ENCODE measurements at places on chromosomes 7 and 10.

GRCh38 chr7:37594602-37595001 lies 89.0 kb upstream of the GPR141 start:
- no peak for DNase-seq

DNA sequence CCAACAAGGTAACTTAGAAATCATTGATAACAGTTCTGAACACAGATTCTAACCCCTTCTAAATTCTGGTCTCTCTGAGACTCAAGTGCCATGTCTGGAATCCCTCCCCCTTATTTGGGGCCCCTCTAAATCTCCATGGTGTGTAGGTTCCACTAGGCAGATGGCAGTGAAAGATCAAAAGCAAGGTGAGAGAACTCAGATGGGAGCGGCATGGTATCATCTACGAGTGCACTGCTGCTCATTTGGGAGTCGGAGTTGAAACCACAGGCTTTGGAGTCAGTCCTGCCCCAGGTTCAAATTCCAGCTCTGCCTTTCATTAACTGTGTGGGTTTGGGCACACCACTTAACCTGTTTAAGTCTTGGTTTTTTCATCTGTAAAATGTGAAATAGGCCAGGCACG lies 72.6 kb downstream of the MTURN start:
- no peak for DNase-seq

DNA sequence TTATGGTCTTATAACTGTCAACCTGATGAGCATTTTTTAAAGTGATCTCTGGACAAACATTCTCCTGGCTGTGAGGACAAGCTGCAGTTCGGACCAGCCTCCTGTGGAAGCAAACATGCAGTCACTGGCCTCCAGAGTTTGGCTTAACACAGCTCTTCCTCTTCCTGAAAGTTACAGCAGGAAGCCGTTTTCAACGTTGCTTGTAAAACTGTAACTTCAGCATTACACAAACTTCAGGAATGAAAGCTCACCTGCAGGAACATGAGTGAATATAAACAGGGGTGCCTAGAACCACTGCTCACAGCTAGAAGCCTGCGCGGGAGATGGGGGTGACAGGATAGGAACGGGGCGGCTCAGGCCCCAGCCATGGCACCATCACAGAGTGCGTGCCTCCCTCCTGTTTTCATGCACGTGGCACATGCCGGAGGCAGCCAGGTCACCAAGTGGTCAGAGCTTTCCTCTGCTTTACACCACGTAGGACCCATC lies 292.9 kb upstream of the PITRM1 start:
- no peak for DNase-seq

DNA sequence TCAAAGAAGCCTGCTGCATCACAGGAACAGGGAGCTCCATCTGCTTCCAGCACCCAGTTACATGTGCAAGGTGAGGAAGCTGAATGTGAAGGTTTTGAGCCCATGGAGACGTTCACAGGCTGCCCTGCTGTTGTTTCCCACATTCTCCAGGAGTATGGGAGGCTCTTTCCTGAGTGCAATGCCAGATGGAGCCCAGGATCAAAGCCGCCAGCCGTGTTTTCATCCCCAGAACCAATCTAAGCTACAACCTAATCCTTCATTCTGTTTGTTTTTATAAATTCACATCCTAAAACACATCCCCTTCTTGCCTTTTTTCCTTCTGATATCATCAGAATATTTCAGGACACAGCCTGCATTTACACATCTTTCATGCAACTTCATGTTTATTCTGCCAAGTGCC lies 98.9 kb upstream of the PRR15 start:
- no peak for DNase-seq

DNA sequence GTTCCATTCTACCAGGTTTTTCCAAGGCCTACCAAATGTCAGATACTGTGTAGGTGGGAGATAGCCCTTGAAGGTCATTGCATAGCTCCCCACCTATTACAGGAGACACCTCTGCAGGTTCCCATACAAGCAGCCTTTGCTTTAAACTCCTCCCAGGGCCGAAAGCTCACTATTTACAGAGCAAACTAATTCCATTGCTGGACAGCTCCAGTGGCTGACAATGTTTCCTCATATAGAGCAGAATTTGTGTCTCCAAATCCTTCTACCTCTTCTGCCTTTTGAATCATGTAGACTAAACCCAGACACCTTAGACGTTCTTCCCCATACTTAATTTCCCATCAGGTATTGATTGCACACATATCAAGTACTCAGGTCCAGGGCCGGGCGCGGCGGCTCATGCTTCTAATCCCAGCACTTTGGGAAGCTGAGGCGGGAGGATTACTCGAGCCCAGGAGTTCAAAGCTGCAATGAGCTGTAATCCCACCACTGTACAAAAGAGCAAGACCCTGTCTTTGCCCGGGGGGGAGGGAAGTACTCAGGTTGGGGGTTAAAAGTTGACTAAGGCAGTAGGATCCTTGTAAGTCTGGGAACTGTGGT lies 2.1 kb downstream of the CNNM1 start:
- DNase-seq = no peak

GRCh38 chr10:114323023-114323422 lies 81.3 kb downstream of the AFAP1L2 start:
- DNase-seq = no peak

DNA sequence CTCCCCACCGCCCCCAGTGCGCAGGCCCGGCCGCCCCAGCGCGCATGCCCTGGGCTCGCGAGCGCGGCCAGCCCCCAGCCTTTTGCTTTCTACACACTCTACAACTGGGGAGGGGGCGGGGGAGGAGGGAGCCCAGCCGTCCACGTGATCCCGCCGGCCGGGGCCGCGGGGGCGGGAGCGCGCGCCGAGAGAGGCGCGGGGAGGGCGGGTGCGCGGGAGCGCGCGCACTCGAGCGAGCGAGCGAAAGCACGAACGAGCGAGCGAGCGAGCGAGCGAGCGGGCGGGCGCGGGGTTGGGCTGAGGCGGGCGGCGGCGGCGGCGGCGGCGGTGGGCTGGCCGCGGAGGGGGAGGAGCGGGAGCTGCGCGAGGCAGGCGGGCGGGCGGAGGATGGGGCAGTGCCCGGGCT lies at the start of gene AUTS2:
AUTS2 (plus strand) TSS at position 395 of the 406 bp plus-strand sequence. CDS start 1,179 bp downstream, outside the sequence.
- DNase-seq = peak; percentile 55

DNA sequence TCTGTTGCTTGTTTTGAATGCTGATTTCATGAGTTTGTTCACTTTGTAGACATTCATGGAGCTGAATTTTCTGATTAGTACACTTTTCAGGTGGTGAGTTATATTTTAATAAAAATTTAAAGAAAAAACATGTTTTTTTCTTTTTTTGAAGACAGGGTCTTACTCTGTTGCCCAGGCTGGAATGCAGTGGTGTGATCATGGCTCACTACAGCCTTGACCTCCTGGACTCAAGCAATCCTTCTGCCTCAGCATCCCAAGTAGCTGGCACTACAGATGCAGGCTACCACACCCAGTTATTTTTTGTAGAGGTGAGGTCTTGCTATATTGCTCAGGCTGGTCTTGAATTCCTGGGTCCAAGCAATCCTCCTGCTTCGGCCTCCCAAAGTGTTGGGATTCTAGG lies 23.7 kb downstream of the PDZD8 start:
- DNase-seq = no peak

DNA sequence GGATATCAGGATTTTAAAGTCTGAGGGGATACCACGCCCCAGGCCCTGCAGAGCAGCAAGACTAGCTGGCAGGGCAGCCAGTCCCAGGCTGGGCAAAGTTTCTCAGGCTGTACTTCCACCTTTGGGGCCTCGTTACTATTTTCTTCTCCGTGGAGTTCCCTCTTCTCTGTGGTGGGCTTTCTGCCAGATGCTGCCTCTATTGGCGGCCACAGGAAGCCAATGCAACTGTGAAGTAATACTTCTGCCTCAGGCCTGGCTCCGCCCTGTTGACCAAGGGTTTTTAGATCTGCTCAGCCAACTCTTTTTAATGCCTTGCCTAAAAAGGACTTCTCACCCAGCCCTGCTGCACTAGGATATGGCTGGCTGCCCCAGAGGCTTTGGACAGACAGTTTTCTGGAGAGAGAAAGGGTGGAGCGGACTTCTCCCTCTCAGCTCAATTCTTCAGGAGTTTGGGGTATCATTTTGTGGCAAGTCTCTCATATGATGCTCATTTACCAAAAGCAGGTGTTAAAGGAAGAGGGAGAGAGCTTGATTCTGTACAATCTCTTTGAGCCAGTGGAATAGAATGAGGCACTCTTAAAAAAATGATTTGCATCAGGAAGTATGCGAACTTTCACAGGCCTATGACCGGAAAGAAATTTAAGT lies 67.4 kb downstream of the HHEX start:
- DNase-seq = peak; percentile 17

GRCh38 chr7:141679014-141679413 lies 23.0 kb downstream of the DENND11 start:
- DNase-seq = no peak

DNA sequence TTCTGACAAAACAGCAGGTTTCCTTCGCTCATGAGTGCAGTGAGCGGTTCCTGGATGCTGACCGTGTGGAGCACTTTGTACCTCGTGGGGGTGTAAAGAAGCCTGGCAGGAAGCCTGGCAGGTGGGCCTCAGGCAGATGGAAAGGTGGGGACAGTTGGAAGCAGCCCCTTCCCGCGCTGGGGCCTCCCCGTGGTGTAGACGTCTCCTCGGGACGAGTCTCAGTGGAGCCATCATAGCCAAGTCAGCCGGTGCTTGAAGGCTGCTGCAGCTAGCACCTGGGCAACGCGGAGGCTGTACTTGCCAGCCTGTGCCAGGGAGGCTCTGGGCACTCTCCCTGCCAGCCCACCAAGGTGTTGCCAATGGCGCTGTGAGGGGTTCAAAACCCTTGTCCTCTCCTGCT lies 154.5 kb downstream of the WDR37 start:
- no peak for DNase-seq

GRCh38 chr7:69610374-69611084 lies 12.3 kb downstream of the AUTS2 start:
- DNase-seq = no peak

DNA sequence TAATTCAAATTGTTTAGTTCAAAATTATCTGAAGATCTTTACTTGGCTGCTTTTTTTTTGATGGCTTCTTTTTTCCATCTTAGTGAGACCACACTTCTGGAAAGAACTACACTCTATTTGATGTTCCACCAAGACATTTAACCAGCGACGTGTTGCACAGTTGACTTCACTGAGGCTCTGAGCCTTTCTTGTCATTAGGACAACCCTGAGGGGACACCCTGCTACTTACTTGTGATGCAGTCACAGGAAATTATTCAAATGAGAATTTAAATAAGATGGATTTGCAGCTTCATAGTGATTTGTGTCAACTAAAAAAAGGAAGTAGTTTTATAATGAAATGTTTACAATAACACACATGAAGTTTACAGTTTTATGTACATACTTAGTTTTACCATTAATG lies 25.6 kb upstream of the PIK3CG start:
- DNase-seq = no peak

DNA sequence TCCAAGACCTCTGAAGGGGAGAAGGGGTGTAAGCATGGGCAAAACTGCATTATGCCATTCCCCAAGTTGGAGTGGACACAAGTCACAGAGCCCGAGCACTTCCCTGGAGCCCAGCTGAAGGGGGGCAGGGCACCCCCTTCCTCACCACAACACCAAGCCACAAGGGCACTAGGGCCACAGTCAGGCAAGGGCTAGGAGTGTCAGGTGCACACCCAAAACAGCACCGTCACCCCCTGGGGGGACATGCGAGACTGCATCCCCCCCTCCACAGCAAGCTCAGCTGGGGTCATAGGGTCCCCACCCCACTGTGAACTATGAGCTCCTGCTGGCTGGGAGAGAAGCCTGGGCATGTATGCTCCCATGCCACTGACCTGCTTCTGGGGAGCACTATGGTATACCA lies 143.9 kb downstream of the GRID1 start:
- no peak for DNase-seq

DNA sequence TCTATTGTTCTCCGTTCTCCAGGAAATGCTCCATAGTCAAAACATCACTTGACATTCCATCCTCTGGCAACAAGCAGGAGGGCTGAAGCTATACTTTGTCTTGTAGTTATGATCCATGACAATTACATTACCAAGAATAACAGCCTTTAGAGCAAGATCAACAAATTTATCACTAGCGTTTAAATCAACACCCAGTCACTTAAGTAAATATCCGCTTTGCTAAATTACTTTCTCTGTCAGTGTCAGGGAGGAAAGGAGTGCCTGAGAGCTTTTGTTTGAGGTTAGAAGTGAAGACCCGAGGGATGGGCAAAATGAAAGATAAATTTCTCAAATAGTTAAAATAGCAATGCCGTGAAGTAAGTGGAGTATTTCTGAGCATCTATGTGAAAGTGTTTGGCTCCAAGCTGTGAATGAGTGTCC lies 236.1 kb upstream of the BMPER start:
- DNase-seq = no peak

DNA sequence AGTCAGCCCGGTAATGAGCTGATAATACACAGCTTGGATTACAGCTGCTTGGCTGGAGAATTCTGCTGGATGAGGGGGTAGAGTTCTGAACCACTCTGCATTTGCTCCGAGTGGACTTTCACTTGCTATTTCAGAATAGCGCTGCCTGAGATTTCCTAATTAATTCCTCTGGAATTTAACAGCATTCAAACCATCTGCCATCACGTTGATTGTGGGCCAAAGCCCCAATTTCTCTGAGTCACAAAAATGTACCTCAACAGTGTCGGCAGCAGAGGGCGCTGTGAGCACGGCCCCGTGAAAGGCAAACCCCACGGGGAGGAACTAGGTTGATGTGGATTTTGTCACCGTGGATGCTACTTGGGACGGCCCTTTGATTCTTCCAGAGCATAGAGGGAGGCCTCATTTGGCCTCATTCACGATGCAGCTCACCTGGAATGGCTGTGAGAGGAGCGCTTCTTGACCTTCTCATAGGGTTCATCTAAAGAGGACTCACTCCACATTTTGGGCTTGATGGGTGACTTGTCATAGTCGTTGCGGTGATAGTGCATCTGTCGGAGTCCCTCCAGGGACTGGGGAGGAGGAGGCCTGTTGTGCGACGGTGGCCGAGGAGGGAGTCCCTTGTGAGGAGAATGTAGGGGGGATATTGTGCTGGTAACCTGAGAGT lies 73.3 kb downstream of the PRPF18 start:
- DNase-seq = peak; percentile 72

DNA sequence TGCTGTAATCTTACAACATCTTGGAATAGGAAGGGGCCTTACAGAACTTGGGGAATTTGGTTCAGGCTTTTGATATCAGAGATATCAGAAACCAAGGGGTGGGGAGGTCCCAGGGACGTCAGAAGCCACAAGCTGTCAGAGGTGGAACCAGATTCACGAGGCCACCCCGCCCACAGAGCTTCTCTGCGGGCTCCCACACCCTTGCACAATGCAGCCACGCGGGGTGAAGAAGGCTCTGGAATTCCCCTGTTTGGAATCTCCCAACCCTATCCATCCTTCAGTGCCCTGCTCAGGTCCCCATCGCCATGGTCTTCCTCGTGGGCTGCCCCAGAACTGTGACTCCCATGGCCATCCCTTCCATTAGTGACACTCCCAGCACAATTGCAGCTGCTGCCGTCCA lies 247.1 kb upstream of the SHH start:
- no peak for DNase-seq

DNA sequence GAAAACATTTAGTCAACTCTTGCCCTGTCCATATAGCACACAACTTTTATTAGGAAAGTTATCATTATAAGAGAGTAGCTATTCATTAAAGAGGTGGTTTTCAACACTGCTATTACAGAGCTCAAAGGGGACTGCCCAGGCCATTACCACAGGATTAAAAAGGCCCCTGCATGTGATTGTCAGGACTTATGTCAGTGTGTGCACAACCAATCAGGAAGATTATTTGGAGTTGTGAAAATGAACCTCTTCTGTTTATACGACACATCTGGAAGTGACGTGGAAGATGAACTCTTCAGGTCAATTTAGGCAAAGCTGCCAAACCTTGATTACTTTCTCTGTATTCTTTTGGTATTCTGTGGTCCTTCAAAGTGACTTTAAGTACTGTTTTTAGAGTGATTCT lies 14.7 kb downstream of the CCNY start:
- no peak for DNase-seq

All from activated naive CD8-positive, alpha-beta T cell treated with anti-CD3 and anti-CD28 coated beads, Interleukin-2, amount 50 U/mL, for 24 hours (primary cell).